ENCODE measurements at places on chromosomes 3 and 15.

GRCh38 chr3:133836497-133837158, 31.0 kb downstream of the SRPRB start:
- no peak for DNase-seq

- no peak for DNase-seq
Measured at GRCh38 chr3:190731596-190731995, 130.9 kb downstream of the GMNC start.

DNA sequence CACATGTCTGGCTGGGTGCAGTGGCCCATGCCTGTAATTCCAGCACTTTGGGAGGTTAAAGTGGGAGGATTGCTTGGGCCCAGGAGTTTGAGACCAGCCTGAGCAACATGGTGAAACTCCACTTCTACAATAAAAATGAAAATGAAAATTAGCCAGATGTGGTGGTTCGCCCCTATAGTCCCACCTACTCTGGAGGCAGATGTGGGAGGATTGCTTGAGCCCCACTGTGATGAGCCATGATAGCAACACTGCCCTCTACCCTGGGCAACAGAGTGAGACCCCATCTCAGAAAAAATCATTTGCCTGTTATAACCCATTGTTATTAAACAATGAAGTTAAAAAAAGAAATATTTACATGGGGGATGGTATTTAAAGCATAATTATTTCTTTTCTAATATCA, 240.1 kb upstream of the ZPLD1 start:
- DNase-seq: no peak

DNA sequence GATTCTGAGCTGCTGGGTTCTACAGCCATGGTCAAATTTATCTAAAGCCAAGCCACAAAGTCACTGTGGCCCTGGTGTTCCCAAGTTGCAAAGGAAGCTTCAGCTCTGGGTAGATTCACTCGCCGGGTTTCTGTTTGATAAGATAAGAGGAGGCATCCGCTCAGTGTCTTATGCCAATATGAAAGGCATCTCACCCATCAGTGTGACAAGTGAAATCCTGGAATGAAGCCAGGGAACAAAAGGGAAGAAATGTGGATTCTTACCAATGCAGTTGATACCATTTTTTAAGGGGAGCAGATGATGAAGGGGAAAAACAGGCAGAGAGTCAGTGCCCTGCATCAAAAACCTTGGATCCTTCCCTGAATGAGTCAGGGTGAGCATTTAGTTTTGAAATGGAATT, 2.8 kb upstream of the CPNE4 start:
- no peak for DNase-seq

DNA sequence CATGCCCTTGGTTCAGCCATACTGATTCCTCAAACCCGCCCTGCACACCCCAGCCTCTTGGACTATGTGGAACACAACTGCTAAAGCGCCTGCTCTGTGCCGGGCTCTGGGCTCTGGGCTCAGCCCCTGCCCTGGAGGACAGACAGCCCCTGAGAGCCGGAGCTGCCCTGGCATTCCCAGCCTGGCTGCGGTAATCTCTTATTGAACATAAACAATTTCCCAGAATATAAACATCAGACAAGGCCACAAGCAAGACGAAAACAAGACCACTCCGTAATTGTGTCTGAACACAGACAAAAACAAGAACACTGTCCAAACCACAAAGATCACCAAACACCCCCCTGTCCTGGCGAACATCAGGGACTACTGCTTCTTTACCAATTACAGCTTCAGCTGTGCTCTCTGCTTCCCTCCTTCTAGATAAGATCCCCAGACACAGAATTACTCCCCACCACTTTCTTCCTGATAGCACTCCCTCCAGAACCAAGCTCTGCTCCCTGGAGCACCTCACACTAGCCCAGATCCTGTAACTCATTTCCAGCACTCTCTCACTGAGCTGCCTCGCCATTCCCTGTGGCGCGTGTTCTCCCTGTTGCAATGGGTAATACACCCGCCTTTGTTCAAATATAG, 57.1 kb upstream of the TLE3 start:
- no peak for DNase-seq

DNA sequence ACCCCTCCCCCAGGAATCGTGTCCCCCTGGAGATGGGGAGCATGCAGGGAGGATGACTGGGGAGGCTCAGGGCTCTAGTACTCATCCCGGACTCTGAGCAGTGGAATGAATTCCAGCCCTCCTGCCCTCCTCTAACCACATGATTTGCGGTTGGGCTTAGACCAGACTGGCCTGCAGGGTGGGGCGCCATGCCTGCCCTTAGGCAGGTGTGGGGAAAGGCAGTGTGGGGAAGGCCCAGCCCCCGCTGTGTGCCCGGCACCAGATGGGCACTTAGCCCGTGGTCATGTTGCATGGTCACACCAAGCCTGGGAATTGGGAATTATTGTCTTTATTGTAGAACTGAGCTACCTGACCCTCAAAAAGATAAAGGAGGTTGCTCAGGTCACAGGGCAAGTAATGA, 283.8 kb downstream of the TLE3 start:
- DNase-seq: no peak

GRCh38 chr3:51709675-51710074, 2.8 kb downstream of the GRM2 start:
- DNase-seq: no peak
